Hematopoietic multipotent progenitor cell treated with erythropoietin and hydrocortisone succinate and interleukin-3 and kit ligand, for 4 days (in vitro differentiated cells): ENCODE measurements at places on chromosomes 5 and 9.

DNA sequence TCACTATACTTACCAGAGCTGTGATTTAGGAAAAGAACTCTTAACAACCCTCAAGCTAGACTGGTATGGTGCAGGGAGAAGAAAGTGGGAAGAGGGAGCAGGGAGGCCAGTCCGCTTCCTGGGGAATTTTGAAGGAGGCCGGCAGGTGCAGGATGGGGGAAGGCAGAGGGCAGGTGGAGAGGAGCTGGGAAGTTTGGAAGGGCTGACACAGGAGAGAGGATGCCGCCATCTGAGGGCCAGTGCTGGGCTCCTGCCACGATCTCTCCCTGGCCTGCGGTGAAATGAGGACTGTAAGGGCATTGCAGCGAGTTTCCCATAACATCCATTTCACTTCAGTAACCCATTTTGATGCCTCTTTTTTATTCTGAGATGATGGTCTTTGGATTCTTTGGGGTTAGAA is 8.9 kb downstream of the DAB2IP start:
- no peak for DNase-seq

- DNase-seq, result peak; percentile 92
Observed at GRCh38 chr9:35728041-35728971, 3.7 kb downstream of the TLN1 start.

DNA sequence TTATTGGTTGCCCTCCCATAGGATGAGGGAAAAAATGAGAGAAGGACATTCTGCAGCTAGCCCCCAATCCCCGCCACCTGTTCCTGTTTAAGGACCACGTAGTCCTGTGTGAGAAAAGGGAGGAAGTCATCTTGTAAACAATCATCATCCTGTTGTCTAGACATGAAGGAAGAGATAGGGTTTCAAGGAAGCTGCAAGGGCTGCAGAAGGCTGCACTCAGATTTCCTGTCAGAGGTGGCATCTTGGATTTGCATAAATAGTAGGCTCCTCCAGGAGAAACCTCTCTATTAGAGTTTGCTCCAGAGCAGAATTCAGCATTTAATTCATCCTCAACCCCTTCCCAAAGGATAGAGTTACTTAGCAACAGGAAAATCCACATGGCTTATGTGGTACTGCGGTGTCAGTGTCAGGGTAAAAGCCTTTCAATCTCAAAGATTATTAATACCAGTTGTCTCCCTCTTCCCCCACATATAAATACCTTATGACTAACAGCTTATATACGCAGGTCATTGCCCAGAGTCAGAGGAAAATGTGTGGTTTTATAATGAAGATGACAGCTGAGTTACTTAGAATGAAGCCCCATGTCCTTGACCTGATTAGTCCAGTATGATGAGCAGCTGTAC is 4.6 kb upstream of the DNAJC18 start:
- no peak for DNase-seq

DNA sequence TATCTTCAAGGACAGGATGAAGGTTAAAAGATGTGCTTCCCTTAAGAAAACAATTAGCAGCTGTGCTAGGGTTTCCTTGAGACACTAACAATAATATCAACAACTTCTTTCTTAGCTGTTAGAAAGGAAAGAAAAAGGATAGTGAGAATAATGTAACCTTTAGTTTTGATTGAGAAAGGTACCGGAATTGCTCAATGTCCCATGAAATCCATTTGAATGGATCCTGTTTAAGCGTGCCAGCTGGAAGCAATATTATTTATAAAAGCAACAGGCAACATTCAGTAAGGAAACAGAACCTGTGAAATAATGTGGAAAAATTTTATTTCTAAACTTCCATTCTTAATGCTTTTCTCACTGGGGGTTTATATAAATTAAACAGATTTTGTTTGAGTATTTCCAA is 120.9 kb downstream of the CCDC192 start:
- DNase-seq, result no peak

DNA sequence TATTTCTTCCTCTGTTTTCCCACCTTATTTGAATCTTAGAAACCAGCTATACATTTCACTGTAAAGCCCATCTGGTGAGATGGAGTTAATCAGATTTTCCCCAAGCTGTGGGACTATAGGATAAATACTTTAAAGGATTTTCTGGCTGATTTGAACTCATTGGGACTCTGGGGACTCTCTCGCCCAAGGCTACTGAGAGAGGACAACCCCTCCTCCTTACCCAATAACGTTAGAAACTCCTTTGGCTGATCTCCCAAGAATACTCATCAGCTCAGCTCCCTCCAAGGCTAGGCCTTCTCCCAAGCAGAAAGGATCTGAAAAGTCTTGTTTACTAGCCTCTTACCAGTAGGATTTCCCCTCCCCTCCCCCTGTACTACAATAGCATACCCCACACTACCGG is 1.5 kb upstream of the GLRA1 start:
- DNase-seq, result no peak
